ENCODE measurements at places on chromosomes 11 and 22.

DNA sequence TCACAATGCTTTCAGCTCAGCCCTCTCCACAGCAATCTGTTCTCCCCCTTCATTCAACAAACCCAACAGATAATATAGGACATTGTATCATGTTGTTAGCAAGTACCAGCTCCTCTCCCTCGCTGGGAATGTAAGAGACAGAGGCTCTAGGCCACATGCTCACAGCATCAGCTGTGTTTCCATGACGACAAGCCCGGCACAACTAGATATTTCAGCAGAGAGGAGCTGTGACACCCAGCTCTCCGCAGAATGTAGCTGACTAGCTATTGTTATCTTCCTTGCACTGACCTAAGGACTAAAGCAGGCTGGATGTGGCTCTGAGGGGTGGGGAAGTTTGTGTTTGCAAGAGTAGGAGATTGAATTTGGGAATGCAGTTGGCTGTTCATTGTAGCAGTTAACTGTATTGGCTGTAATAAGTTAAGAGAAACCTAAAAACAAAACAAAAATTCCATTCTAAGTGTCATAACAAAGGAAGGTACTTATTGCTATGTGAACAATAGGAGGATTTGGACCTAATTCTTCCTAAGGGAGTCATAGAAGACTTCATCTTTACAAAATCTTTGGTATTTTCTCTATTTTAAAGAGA is 28.0 kb upstream of the RRAS2 start:
- no peak for DNase-seq

DNA sequence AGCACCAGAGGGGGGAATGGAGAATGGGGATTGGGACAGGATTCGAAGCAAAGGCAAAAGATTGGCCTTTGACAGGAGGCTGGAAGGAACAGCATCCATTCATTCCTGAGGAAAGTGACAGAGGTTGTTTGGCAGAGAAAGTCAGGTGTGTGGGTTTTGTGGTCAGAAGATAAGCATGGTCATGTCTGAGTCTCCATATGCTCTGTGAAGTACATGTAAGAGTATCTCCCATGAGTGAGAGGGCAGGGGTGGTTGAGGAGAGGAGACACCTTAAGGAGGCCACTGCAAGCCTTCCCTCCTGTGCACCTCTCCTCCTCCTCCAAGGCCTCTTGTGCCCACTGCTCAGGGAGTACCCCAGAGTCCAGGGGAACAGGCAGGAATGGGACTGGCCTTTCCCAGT is 1.9 kb upstream of the NLRP10 start:
- no peak for DNase-seq

- no peak for DNase-seq
Observed at GRCh38 chr11:119668676-119669075, 60.3 kb downstream of the NECTIN1 start.

- no peak for DNase-seq
Observed at GRCh38 chr22:35842954-35843353, 125.3 kb downstream of the APOL5 start.

GRCh38 chr22:20798974-20799373 is 25.1 kb downstream of the SERPIND1 start:
- no peak for DNase-seq

DNA sequence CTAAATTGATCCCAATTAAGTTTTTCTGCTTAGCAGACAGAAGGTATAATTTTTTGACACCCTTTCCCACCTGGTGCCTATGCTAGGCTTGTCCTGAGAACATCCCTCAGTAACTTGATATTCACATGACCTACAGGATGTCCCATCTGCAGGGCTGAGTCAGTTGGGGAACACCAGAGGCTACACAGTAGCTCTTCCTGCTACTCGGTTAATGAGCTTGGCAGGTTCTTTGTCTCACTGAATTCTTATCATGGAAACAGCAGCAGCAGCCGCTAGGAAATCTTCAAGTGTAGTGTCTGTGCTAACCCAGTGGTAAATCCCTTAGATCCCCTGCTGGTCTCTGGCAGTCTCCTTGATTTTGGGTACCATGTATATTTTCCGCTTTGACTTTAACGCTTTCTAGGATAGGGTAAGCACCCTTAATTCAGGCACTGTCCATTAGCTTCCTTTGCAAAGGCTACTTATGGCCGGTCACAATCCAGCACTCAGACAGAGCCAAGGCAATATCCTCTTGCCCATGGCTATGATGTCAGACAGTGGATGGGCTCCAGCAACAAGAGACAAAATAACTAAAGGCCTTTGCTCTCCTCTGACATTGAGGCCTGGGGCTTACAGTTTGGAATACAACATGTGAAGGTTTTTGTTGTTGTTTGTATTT is 8.5 kb downstream of the MRPL16 start:
- DNase-seq, result no peak

DNA sequence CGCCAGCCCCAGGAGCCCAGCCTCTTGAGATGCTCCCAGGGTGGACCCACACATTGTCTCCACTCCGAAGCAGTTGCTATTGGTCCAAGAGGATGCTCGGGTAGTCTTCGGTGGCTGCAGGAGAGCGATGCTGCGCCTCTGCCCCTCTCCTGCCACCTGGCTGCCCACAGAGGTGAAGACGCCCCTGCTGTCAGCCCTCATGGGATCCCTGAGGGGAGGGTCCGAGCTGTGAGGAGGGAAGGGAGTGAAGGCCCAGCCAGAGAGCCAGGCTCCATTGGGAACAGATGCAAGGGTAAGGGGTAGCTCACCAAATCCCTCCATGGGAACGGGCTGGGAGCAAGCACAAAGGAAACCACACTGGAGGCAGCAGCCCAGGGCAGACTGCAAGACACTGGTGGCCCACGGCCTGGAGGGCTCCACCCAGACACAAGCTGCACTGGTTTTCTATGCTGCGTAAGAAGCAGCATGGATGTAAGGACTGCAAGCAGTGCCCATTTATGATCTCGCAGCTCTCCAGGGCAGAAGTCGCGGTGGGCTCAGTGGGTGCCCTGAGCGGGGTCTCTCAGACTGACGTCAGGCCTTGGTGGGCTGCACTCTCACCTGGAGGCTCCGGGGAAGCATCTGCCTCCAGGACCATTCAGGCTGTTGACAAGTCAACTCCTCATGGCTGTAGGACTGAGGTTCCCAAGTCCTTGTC is 15.7 kb downstream of the TSPAN32 start:
- no peak for DNase-seq

DNA sequence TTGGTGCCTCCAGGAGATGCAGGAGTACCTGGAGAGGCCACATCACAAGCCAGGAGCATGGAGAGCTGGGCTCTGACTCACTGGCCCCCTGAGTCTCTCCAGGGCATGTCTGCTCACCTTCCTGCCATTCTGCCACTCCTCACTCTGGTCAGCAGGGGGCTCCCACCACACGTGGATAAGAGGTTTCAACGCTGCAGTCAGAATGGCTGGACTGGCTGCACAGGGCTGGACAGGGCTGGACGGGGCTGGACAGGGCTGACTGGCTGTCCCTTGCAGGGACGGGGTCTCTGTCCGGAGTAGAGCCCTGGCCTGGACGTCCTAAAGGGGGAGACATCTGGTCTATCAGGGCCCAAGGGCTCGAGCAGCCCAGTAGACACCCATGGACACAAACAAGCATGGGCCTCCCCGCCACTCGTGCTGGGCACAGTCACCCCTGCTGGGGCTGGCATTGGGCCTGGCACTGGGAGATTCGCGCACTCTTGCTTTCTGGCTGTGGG is 34.6 kb downstream of the CYTH4 start:
- DNase-seq, result peak; percentile 56

DNA sequence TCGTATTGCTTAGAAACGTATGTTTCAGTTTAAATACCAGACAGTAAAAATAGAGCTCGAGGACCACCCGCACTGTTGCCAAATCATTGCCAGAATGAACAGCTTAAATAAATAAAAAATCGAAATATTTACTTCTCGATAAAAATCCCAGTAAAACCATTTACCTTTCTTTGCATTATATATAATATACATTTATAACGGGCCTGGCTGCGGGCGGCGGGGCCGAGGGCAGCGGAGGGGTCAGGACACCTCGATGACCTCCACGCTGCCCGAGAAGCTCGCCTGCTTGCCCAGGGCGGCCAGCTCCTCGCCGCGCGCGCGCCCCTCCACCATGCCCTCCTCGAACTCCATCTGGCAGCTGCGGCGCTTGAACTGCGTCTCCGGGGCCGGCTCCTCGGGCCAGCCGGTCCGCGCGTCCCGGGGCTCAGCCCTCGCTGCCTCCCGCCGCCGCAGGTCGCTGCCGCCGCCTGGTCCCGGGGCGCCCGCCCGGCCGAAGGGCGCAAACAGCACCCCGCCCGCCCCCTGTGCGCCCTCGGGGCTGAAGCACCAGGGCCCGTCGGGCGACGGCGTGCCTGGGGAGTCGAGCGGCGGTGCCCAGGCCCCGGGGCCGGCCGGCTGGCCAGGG is 15.7 kb downstream of the DUSP8 start:
- DNase-seq, result no peak

- no peak for DNase-seq
Observed at GRCh38 chr11:112583261-112583893, 322.7 kb upstream of the PLET1 start.

GRCh38 chr11:104625246-104625645 is 273.0 kb downstream of the CASP12 start:
- no peak for DNase-seq

DNA sequence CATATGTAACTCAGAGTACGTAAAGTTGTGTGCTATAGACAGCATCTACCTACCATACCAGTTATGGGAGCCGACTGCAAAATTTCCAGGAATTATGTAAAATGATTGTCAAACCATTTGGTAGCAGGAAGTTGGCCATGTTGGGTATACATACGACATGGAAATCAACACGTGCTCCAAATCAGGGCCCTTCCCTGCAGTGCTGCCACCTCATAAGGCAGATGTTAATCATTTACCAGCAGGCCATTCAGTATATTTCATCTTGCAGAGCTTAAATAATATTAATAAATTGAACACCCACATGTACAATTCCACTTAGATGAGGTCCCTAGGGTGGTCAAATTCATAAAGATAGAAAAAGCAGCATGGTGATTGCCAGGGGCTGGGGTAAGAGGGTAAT is 9.8 kb downstream of the MS4A18 start:
- no peak for DNase-seq
